Activated CD8-positive, alpha-beta memory T cell treated with anti-CD3 and anti-CD28 coated beads for 4 hours (primary cell): ENCODE measurements at places on chromosomes 5 and 9.

GRCh38 chr9:99039505-99040182 is 65.3 kb upstream of the TGFBR1 start:
- no peak for DNase-seq

GRCh38 chr9:5099466-5099865 is 86.0 kb downstream of the INSL6 start:
- no peak for DNase-seq

- no peak for DNase-seq
These were observed 53.5 kb downstream of the SUSD1 start for GRCh38 chr9:112121633-112122032.

DNA sequence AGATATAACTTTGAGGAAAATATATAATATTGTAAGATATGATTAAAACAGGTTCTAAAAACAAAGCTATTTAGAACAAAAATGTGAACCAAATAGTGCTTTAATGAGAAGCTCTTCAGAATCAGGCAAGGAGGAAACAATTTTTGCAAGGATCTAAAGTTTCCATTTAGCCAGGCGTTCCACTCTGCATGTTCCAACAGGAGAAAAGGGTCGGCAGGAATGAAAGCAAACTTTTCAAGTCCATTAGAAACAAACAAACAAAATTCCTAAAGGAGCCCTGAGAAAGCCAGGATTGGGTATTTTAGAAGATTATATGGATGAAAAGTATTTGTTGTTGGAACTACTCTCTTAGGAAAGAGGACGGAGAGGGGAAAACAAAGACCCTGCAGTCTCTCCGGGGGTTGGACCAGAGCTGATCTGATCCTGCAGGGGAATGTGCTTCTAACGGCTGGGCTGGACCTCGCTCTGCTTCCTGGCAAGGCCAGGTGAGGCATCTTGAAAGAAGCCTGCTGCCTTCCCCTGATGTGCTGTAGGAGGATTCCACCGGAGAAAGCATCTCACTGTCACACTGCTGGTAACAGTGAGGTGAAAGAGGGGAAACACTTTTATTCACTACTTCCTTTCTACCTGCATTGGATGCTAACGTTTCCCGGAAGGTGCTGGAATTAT is 94.6 kb downstream of the PRRT1B start:
- DNase-seq = no peak

DNA sequence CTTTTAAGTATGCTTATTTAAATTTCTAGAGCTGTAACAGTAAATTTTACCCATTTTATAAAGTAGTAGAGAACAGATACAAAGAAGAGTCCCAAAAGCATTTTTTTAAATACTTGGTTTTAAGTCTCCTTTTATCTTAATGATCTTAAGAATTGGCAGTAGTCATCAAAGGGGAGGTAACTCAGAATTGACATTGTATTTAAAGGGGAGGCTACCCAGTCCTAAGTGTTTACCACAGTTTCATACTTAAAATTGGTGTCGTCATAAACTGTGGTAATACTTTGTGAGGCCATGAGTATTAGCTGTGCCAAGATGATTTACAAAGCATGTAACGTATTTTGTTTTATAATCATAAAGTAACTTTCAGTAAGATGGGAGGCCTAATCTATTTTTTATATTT is 14.8 kb downstream of the SLC25A46 start:
- DNase-seq = no peak

DNA sequence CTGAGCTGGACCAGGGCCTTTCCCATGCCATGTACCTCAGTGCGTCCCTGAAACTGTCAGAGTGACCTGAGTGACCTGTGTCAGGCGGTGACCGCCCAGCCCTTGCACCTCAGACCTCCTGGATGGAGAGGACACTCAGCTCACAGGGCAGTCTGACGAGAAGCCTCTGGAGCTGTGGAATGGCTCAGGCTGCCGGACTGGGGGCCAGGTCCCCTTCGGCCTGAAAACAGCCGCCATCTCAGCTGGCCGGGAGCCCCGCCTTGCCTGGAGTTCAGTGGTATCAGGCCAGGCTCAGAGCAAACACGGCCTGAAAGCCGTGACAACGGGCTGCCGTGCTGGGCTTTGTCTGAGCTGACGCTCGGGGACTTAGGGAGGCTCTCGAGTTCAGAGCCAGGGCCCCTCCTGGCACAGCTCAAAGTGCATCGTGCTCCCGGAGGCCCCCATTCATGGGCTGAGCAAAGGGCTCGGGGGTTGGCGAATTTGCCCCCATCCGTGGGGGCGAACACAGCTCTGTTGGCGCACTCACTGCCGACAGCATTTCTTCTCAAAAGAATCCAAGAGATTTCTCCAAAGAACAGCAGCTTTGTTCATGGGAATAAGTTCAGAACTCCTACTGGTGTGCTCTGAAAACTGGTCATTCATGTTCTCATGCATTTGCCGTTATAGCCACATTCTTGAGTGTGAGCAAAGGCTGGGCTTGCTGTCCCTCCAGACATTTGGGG is 8.4 kb upstream of the SLC9A3 start:
- DNase-seq = no peak

GRCh38 chr9:119114681-119115080 is 254.6 kb downstream of the BRINP1 start:
- no peak for DNase-seq

- no peak for DNase-seq
These were observed 339.8 kb upstream of the RGMB start for GRCh38 chr5:98433673-98434072.

DNA sequence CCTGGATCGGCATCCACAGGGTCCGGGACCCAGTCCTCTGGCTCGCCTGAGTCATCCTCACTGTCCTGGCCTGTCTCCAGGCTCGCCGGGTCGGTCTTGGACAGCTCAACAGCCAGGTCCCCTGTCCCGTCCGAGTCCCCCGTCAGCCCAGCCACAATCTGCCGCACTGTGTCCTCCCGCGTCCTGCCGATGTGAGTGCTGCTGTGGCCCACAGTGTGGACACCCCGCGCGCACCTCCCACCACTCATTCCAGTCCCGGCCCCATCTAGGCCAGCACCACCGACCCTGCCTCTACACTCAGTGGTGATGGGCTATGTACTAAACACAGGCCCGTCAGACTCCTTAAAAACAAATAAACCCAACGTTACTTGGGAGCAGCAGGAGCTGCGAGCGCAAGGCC is 6.7 kb downstream of the ANAPC2 start:
- DNase-seq = no peak

- no peak for DNase-seq
These were observed 8.9 kb upstream of the ELOVL7 start for GRCh38 chr5:60852940-60853339.

DNA sequence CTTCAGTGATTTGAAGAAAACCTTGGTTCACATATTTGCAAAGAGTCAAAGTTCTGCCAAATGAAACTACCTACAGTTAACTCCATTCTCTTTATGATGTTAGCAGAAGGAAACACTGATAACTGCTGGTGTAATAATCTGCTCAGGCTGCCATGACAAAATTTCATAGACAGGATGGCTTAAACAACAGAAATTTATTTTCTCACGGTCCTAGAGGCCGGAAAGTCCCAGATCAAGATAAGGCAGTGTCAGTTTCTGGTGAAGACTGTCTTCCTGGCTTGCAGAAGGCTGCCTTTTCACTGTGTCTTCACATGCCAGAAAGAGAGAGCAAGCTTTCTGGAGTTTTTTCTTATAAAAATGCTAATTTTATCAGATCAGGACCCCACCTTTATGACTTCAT is 102.4 kb upstream of the PARP8 start:
- peak; percentile 2 for DNase-seq

DNA sequence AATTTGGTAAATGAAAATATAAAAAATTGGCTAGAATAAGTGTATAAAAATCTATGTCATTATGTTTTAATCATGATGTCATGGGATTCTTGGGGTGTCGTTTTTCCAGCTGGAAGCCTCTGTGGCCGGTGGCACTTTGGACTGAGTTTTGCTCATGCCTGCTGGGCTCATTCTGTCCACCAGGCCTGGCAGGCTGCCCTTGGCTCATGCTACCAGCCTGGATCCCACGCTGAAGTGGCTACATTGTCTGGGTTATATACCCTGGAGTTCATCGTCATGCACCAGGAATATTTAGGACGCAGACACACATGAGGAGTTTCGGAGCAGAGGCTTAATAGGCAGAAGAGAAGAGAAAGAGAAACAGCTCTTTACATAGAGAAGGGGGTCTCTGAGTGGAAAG is 1913.7 kb upstream of the WWC1 start:
- no peak for DNase-seq
